ENCODE measurements at places on chromosomes 12 and 14. TPM values are rescaled to one million over a fixed set of nuclear protein-coding genes. Genes with fewer than 3 reads are reported as not detected.
A peak's percentile ranks its signal among the peaks of the same experiment; 100 is the strongest.

Gene SYNE3
- 43.4 TPM for total RNA-seq

Gene RGS6
- total RNA-seq, result 4.7 TPM

Gene LTB4R2
- 21.8 TPM for total RNA-seq

Gene LUM
- total RNA-seq, result 138 TPM

Gene IAPP
- total RNA-seq, result not detected

Gene KRT7
- total RNA-seq, result 24.1 TPM

- no peaks in the 10 kb centered on the region for H3K4me1 ChIP-seq
- no peak overlapping the region for H3K27ac ChIP-seq
- H3K4me3 ChIP-seq, result no peak overlapping the region
- H3K27me3 ChIP-seq, result no peaks in the 10 kb centered on the region
Observed at GRCh38 chr12:23628806-23629205, 320.7 kb downstream of the SOX5 start.

GRCh38 chr12:72207486-72208409, 64.4 kb upstream of the TRHDE start:
- H3K36me3 ChIP-seq, result no peaks in the 10 kb centered on the region
- DNase-seq, result no peak
- H3K4me1 ChIP-seq, result no peaks in the 10 kb centered on the region
- H3K4me3 ChIP-seq, result no peak overlapping the region
- H3K27me3 ChIP-seq, result no peaks in the 10 kb centered on the region
- H3K27ac ChIP-seq, result no peak overlapping the region

GRCh38 chr14:97848317-97848980, 1051.3 kb downstream of the VRK1 start:
- H3K27me3 ChIP-seq, result no peaks in the 10 kb centered on the region
- H3K36me3 ChIP-seq, result no peaks in the 10 kb centered on the region
- H3K4me3 ChIP-seq, result no peak overlapping the region
- DNase-seq, result no peak

DNA sequence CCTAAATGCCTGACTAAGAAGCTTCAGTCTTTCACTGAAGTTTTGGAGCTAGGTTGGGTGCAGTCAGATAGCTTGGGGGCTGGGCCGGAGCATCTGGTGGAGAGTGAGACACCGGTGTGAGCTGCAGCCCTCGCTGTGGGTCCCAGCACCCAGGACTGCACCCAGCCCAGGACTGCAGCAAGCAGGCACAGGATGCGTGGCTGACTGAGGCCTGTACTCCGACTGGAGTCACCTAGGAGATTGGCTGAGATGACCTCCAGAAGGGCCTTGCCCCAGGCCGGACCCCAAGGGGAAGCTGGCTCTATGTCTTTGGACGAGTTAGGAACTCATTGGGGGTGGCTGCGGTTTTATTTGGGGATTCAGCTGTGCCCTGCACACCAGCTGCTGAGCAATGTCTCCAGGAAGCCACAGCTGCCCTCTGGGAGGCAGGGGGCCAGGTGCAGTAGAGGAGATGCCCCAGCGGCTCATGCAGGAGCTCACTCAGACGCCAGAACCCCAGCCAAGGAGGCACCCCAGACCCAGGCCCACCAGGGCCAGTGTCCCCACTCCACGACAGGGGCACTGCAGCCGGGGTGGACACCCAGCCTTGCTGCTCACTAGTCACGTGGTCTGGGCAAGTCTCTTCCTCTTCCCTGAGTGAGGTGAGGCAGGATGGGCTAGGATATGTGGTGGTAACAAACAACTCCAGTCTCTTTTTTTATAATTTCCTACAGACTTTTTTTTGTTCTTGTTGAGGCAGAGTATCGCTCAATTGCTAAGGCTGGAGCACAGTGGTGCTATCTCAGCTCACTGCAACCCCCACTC, 31.8 kb upstream of the RCOR1 start:
- H3K27ac ChIP-seq, result no peak overlapping the region
- H3K4me3 ChIP-seq, result no peak overlapping the region
- no peak for DNase-seq
- no peaks in the 10 kb centered on the region for H3K36me3 ChIP-seq

- H3K27ac ChIP-seq, result no peak overlapping the region
- H3K4me3 ChIP-seq, result no peak overlapping the region
- H3K4me1 ChIP-seq, result peaks cover 20% of the 10 kb centered on the region
- no peaks in the 10 kb centered on the region for H3K36me3 ChIP-seq
- H3K27me3 ChIP-seq, result no peaks in the 10 kb centered on the region
- DNase-seq, result no peak
Observed at GRCh38 chr14:32414808-32415255, 85.7 kb downstream of the AKAP6 start.

DNA sequence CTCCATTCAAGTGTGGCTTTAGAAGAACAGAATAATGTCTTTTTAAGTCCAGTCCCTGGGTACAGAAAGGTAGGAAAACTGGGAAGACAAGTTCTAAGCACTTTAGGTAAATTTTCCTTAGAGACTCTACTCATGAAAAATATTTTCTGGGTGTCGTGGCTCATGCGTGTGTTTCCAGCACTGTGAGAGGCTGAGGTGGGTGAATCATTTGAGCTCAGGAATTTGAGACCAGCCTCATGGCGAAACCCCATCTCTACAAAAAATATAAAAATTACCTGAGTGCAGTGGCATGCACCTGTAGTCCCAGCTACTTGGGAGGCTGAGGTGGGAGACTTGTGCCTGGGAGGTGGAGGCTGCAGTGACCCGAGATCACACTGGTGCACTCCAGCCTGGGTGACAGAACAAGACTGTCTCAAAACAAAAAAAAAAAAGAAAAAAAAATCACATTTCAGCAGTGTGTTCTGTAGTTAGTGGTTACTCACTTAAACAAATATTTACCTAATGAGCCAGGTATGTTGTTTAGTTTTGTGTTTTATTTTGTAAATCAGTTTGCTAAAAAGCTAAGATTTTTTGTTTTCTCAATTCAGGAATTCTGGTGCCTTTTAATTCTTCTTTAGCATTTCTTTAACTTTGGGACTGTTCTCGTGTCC, 52.3 kb upstream of the RD3L start:
- H3K27ac ChIP-seq, result no peak overlapping the region
- no peak overlapping the region for H3K4me3 ChIP-seq
- DNase-seq, result no peak
- H3K36me3 ChIP-seq, result no peaks in the 10 kb centered on the region
- no peaks in the 10 kb centered on the region for H3K4me1 ChIP-seq
- no peaks in the 10 kb centered on the region for H3K27me3 ChIP-seq

- no peaks in the 10 kb centered on the region for H3K4me1 ChIP-seq
- H3K27ac ChIP-seq, result no peak overlapping the region
- no peak overlapping the region for H3K4me3 ChIP-seq
- H3K36me3 ChIP-seq, result no peaks in the 10 kb centered on the region
Observed at GRCh38 chr14:55701638-55702037, 121.6 kb downstream of the KTN1 start.

GRCh38 chr14:89640141-89640540, 223.1 kb upstream of the FOXN3 start:
- no peaks in the 10 kb centered on the region for H3K27me3 ChIP-seq
- no peaks in the 10 kb centered on the region for H3K36me3 ChIP-seq
- no peak overlapping the region for H3K27ac ChIP-seq
- H3K4me3 ChIP-seq, result no peak overlapping the region
- no peak for DNase-seq

DNA sequence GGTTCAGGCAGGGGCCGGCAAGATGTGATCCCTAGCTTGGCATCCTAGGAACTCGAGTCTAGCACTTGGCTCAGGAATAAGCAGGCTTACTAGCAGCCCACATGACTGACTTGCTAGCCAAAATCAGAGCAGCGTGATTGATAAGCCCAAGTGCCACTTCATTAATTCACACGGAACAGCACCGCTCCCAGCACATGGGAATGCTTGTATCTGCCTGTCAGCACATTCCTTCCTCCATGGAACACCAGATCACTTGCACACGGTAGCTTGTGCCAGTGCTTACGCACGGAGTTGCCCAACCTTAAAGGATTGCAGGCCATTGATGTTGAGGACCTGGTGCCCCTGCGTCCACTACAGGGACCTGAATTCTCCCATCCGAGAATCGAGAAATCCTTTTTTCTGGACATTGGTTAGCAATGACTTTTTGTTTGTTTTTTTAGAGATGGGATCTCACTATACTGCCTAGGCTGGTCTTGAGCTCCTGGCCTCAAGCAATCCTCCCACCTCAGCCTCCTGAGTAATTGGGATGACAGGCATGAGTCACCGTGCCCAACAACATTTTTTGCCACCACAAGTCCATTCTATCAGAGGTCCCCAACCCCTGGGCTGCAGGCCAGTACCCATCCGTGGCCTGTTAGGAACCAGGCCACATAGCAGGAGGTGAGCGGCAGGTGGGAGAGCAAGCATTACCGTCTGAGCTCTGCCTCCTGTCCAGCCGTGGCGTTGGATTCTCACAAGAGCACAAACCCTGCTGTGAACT, 30.6 kb upstream of the TSPAN9 start:
- no peaks in the 10 kb centered on the region for H3K27me3 ChIP-seq
- H3K27ac ChIP-seq, result no peak overlapping the region
- H3K4me1 ChIP-seq, result peaks cover 13% of the 10 kb centered on the region
- no peak for DNase-seq
- H3K4me3 ChIP-seq, result no peak overlapping the region

DNA sequence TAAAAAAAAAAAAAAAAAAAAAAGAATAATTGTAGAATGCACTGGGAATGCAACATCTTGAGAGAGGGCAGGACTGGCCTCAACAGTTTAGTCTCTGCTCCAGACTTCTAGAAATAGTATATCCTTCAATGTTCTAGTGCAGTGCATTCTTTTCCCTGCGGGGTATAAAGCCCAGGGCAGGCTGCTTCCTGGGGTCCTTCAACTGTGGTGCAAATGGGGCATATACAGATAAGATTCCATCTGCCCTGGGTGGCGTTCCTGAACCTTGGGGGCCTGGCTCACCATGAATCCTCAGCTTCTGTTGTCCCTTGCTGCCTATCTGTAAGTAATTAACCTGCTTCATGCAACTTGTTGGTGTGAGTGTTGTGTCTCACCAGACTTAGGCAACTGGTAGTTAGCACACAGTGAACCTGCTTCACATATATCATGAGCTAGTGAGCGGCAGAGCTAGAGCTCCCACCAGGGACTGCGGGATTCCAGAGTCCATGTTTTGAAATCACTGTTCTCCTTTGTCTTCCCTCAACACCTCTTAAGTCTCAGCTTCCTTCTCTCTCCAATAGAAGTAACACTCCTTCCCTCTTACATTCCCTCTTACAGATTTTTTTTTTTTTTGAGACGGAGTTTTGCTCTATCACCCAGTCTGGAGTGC, 177.6 kb downstream of the SUDS3 start:
- DNase-seq, result no peak
- H3K4me1 ChIP-seq, result no peaks in the 10 kb centered on the region
- H3K4me3 ChIP-seq, result no peak overlapping the region
- H3K36me3 ChIP-seq, result no peaks in the 10 kb centered on the region

DNA sequence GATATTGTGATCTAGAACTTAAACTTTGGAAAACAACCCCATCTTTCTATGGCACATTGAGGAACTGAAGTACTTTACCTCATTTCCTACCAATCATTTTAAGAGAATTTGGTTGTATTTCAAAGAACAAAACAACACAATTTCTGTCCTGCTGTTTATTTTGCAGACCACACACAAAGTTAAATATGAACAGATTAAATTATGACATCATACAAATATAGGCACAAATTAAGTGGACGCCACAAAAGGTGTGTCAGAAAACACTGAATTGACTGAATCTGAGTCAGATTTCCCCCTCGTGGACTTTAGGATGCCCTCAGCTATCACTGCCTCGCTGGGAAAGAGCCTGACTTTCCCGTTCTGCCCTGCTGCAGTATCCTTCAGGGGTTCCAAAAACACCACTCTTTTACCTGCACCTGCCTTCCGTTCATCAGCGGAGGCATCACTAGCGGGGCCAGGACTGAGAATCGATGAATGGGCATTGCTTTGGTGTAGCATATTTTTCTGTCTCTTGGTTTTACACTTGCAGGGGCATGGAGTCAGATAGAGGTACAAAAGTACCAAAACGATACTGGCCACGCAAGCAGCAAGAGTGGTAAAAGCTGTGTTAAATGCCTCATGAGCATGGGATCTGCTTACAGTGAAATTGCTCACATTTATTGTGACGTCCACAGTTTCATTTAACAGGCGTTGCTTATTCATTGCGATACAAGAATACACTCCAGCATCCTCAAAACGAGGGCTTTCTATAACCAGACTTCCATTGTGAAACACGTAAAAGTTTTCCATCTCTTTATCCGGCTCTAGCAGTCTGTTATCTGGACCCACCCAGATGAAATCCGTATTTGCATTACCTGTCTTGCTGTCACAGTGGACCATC, 2.0 kb upstream of the PCED1B start:
- H3K36me3 ChIP-seq, result no peaks in the 10 kb centered on the region
- no peaks in the 10 kb centered on the region for H3K27me3 ChIP-seq
- no peak for DNase-seq
- H3K27ac ChIP-seq, result peak overlapping the region; percentile 49

DNA sequence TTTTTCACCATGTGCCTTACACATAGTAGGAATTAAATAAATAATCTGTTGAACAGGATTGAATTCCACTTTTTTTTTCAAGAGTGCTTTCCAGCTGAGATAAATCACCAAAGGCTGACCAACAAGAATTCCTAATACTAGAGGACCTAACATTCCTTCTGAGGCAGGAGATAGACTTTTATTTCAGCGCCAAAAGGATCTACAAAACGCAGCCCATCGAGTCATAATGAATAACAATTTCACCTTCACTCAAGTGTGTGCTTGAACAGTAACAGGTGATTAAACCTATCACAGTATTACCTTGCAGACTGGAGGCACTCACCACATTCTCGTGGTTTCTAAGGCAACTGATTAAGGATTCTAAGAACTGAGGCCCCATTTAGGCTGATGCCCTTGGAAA, 224.3 kb upstream of the ATP2B1 start:
- no peak for DNase-seq
- peaks cover 5% of the 10 kb centered on the region for H3K4me1 ChIP-seq
- no peaks in the 10 kb centered on the region for H3K36me3 ChIP-seq
- no peak overlapping the region for H3K27ac ChIP-seq
- no peak overlapping the region for H3K4me3 ChIP-seq
- H3K27me3 ChIP-seq, result no peaks in the 10 kb centered on the region

DNA sequence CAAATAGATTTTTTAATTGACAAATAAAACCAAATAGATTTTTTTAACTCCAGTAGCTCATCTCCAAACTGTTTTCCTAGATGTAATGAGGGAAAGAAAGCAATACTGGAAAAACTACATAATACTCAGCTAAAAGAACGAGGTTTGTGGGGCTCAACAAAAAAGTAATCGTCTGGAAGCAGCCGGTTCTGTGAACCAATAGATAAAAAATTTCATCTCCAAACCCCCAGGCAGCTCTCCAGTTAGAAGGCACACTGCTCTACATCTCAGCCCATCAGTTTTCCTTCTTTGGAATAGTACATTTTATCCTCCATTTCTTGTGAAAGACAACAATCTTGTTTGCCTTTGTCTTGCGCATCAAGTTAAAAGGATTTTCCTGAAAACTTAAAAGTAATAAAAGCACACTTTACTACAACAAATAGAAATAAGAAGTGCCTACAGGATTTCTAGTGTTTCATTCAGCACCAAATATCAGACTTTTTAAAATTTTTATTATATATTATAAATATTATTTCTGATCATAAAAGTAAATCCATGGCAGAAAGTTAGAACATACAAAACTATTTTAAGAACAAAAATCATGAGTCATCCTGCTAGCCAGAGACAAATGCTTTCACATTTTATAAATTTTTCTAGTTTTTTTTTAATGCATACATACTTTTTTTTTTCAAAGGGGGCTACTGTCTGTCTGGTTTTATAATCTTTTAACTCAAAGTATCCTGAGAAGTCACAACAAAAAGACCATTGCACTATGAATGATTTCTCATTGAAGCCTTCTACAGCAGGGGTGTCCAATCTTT, 67.7 kb downstream of the EPS8 start:
- peaks cover 76% of the 10 kb centered on the region for H3K4me1 ChIP-seq
- no peak for DNase-seq
- H3K27me3 ChIP-seq, result no peaks in the 10 kb centered on the region
- H3K36me3 ChIP-seq, result no peaks in the 10 kb centered on the region
- no peak overlapping the region for H3K4me3 ChIP-seq

- DNase-seq, result no peak
- no peak overlapping the region for H3K4me3 ChIP-seq
- no peaks in the 10 kb centered on the region for H3K27me3 ChIP-seq
- H3K27ac ChIP-seq, result no peak overlapping the region
Observed at GRCh38 chr14:70920608-70921007, 13.3 kb downstream of the PCNX1 start.
